ENCODE measurements at places on chromosomes 11 and 22. TPM values are rescaled to one million over a fixed set of nuclear protein-coding genes. Genes with fewer than 3 reads are reported as not detected.

DNA sequence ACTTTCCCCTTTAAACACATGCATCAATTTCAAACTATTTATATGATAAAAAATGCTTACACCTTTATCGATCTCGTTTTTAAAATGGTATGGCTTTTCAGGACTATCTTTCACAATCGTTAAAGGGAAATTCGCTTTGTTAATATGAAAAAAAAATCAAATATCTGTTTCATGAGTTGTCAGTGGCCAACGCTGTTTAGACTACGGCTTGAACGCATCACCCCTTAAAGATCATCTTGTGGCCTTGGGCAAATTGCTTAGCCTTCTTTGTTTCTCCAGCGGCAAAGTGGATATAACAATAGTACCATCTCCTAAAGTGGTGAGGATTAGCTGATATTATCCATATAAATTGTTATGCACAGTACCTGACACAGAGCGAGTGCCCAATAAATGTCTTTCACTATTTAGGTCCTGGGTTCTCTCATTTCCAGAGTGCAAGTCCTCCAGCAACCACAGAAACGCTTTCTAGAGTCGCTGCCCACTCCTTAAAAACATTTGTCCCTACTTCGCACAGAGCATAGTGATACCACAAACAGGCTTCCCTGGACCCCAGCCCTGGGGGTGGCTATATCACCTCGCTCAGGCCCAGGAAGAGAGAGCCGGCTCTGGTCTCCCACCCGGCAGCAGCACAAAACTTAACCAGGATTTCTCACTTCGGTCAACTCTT is 904 bp downstream of the SLC35F2 start:
- DNase-seq, result no peak

- no peak for DNase-seq
Observed at GRCh38 chr22:46508491-46508999, 28.9 kb downstream of the CELSR1 start.

- peak; percentile 50 for DNase-seq
Observed at GRCh38 chr22:37741312-37741795, 44.5 kb downstream of the TRIOBP start.

GRCh38 chr11:69443968-69444364 is 37.5 kb upstream of the LINC01488 start:
- no peak for DNase-seq

DNA sequence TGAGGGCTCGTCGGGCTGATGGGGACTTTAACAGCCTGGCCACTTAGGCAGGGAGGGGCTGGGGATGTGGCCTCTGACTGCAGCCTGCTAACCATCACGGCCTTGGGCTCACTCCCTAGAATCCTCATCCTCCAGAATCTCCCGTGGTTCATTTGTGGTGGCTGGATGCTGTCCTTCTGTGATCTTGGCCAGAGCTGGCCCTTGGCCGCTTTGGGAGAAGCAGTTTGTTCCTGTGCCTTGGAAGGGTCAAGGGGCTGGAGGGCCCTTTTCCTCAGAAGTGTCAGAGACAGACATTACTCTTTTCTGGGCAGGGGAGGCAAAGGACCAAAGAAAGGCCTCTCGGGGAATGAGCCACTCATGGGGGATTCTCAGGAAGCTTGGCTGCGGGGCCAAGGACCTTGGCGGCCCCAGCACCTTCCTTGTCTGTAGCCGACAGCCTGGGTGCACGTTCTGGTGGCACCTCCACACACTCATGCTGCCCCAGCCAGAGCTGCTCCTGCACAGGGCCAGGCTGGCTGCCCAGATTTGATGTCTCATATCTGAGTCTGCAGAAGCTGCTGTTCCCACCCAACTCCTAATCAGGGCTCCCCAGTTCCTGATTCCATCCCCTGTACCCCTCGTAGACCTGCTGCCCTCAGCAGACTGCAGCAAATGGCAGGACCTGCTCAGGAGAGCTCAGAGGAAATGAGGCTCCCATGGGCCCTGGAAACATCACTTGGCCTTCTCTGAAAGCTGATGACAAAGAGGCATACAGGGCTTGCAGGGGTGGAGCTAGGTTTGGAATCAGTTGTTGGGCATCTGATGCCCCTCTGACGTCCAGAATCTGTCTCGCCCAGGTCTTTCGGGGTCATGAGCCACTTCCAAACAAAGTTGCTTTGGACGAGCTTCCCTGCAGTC is 107.7 kb downstream of the CTTN start:
- DNase-seq, result no peak

- DNase-seq, result no peak
Observed at GRCh38 chr11:10107497-10107896, 186.5 kb downstream of the SBF2 start.

DNA sequence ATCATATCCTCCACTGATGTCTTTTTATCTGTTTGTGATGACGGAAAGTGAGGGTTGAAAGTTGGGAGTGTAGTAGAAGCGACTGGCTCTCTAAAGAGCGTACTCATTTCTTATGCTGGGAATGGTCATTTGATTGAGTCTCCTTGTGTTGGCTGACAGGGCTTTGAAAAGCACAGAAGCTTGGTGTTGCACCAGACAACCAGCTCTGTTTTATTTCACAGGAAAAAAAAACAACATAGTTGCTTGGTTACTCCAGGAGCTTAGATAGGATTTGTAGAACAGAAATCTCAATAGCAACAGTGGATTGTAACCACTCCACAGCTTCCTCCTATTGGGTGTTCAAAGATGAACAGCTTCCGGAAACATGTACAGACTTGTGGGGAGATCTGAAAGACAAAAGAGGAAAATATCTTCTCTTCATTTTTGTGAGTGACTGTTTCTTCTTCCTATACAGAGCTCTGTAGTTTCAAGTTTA is 2.7 kb downstream of the RBM14 start:
- peak; percentile 11 for DNase-seq

DNA sequence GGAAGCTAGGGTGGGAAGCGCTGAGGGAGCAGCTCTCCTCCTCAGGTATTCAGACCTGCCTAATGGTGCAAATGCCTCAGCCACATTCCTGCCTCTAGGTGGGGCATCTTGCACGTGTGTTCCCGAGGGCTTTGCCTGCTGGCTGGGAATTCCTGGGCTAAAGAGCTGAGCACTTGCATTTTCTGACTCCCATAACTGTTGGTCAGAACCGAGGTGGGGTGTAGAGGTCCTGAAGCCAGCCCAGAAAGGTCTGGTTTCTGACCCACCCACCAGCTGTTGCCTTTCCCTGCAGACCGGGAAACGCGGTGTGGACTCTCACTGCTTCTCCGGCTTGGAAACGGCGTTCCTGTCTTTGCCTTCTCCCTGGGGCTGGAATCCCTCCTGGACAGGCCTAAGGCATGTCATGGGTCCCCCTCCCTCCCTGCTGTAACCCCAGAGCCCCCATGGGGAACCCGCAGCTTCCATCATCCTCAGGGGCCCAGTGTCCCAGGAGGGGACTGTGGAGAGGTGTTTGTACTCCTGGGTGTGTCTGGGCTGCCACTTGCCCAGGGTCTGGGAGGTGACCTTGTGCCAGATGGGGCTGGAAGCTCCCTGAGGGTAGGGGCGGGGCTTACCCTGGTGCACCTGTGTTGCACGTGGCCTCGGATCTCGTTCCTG is 24.0 kb upstream of the SMIM38 start:
- no peak for DNase-seq

The NDUFS8 gene
- total RNA-seq, result 70.5 TPM

The TCN1 gene
- total RNA-seq, result not detected

The SLC25A45 gene
- total RNA-seq, result 40.8 TPM

The BLID gene
- total RNA-seq, result not detected

All from CD4-positive, alpha-beta T cell (primary cell).